ENCODE measurements at places on chromosomes 3 and 15.

GRCh38 chr3:76585794-76586392 lies 454.0 kb upstream of the ROBO2 start:
- no peak for DNase-seq

- no peak for DNase-seq
Observed at GRCh38 chr3:99929745-99930139, 112.1 kb downstream of the CMSS1 start.

- DNase-seq, result no peak
Observed at GRCh38 chr3:66544619-66545429, 44.0 kb upstream of the LRIG1 start.

DNA sequence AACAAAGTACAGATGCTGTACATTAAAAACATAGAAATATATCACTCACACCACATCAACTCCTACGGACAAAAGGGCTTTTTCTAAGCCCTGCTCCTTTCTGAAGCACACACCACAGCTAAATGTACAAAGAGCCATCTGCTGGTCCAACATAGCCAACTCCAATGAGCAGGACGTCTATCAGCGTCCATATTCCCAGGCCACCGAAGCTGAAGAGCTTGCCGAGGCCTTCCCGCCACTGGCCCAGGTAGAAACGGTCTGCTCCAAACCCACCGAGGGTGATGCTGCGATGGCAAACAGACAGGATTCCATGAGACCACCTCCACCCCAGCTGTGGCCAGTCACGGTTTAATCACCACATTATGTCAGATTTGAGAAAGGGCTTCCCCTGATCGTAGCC lies 9.8 kb downstream of the TM2D3 start:
- DNase-seq, result no peak

GRCh38 chr15:95840004-95840403 lies 490.5 kb upstream of the NR2F2 start:
- DNase-seq, result no peak

GRCh38 chr3:25567388-25567787 lies 97.3 kb downstream of the TOP2B start:
- no peak for DNase-seq

DNA sequence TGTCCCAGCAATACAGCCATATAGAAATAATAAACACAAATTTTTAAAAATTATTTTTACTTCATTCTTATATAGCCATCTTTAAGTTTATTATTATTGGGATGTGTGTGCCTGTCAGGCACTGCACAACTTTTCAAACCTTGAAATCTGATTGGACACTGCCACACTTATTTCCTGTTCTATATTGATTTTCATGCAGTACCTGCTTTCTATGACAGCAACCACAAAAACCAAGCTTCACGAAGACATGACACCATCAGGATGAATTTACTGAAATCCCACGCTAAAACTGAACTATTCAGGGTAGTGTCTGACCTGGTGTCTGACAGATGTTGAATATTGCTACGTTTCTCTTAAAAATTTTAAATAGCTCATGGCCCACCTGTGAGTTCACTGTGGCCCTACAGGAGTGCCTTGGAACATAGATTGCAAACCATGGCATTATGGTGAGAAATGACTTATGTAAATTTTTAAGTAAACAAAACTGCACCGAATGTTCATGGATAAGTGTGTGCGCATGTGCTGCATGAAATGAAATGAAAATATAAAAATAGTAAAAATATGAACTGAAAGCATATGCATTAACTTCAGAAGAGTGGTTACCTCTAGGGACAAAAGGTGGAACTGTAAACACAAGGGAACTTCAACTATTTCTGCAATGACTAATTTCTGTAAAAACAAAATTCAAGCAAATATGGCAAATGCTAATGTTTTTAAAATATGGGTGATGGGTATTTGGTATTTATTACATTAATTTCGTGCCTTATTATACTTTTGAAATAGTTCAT lies 152.3 kb downstream of the ZBTB20 start:
- no peak for DNase-seq

DNA sequence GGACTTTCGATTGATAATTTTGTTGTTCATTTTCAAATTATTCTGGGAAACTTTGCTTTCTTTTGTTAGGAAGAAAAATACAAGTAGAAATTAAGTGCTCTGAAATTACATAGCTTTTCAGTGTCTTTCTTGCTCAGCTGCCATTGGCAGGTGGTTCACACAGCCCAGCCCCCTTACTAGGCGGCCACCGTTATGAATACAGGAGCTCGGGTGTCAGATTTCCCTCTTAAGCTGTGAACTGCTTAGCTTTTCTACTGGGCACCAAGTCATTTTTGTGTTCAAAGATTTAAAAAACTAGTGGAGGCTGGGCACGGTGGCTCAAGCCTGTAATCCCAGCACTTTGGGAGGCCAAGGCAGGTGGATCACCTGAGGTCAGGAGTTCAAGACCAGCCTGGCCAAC lies 55.2 kb downstream of the HMG20A start:
- no peak for DNase-seq

DNA sequence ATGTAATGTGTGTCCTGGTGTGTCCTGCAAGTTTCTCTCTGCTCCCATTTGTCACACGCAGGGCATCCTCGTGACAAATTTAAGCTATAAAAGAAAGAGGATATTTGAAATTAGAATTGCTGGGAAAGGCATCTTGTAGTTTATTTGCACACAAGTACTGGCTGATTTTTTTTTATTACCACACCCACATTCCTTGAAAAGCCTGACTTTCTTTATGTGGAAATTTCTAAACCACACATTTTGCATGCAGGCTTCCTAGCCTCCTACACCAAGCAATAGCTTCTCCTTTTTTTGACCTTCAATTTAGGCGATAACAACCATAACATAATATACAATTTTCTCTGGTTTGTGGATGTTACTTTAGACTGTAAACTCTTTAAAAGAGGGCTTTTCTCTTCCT lies 126.1 kb downstream of the SERPINI1 start:
- DNase-seq, result no peak

DNA sequence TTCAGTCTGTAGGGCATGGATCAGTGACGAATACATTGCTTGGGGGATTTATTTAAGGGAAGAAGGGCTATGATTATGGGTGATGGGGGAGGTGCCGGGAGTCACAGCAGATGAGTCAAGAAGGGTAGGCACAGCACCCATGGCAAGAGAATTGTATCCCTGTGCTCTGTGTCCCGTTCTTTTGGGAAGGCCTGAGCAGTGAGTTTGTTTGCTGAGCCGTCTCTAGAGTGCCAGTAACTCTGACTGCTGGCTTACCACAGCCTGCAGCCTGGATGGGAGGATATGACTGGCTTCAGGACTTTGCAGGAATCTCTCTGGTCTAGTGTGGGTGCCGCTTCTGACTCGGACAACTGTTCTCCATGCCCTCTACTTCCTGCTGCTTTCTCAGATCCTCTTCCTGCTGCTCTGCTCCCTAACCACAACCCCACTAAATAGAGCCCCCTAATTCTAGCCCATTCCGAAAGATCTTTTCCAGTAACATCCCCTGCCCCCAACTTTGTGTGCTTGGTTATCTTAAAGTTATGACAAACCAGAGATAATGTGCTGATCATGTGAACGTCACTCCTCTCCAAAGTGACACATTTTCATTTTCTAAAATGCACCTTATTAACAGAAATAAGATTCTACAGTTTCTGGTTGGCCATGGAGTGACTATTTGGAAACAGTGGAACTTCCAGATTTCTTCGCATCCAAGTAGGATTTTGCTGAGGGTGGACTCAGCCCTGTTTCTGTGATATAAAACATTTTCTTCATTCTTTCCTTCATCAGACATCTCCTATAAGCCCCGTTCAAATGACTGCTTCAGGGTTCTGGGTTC lies 239.0 kb downstream of the SLCO3A1 start:
- no peak for DNase-seq

GRCh38 chr15:73727330-73727976 lies 25.7 kb downstream of the INSYN1 start:
- DNase-seq, result no peak

DNA sequence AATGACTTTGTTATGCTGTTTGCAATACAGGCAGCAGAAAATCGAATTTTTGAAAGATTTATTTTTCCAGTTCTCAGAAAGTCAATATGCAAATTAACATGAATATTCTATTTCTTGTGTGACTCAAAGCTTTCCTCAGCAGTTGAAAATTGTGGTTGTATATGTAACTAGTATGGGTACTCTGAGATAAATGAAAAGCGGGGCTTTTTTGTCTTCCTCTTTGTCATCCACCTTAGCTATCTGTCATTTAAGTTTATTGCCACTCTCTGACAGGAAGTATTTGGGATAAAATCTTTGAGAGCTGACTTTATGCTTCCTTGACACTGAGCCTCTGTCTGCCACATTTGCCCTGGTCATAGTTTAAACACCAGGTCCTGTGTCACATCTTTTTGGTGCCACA lies 91.5 kb downstream of the ATG7 start:
- no peak for DNase-seq

DNA sequence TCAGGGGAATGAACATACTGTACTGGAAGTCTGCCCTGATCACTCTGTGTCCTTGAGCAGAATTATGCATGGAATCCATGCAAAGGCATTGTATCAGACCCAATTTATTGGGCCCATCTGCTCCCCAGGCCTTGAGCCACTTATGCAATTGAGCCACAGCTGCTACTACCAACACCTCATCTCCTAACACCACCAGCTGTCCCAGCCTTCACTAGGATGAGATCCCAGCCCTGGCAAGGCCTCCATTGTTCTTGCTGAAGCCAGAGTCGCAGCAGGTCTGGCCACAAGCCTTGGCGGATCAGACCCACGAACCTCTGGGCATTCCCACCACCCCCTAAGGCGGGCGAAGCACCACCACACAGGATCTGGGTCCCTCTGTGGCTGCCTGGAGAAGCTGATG lies 9.2 kb upstream of the NME9 start:
- DNase-seq, result no peak

DNA sequence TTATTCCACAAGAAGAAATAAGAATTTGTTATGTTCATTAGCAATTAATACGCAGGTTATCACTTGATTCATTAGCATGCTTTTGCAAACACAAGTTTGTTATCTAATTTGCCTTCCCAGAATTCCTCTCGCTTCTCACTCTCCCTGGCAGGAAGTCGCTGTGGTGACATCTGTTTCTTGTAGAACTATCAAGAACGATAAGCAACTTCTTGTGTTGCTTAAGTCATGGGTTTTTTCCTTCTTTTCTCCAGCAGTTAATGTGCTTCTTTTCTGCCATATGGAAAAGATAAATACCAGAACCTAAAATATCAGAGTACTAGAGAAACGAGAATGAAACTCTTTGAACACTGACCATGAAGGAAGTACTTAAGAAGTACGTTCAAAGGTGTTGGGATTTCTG lies 99.8 kb upstream of the CHMP2B start:
- no peak for DNase-seq

DNA sequence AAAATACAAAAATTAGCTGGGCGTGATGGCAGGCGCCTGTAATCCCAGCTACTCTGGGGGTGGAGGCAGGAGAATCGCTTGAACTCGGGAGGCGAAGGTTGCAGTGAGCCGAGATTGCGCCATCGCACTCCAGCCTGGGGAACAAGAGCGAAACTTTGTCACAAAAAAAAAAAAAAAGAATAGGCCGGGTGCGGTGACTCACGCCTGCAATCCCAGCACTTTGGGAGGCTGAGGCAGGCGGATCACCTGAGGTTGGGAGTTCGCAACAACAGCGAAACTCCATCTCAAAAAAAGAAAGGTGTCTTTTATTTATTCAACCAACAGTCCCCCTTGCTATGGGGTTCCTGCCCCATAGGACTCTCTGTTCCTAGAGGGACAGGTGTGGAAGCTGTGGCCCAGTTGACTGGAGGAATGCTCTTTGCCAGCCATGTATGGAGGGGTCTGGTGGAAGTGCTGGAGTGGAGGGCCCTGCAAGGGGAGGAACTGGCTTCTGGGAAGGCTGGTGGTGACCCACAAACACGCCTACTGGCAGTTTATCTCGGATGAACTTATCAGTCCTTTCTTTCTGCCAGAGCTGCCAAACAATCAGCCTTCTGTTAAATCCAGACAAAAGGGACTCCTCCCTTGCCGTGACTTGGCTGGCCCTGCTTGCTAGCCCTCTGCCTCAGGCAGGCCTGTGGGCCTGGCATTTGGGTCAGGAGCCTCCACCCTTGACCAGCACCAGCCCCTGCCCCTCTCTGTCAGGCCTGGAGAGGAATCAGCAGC lies 4.6 kb upstream of the DAG1 start:
- no peak for DNase-seq

DNA sequence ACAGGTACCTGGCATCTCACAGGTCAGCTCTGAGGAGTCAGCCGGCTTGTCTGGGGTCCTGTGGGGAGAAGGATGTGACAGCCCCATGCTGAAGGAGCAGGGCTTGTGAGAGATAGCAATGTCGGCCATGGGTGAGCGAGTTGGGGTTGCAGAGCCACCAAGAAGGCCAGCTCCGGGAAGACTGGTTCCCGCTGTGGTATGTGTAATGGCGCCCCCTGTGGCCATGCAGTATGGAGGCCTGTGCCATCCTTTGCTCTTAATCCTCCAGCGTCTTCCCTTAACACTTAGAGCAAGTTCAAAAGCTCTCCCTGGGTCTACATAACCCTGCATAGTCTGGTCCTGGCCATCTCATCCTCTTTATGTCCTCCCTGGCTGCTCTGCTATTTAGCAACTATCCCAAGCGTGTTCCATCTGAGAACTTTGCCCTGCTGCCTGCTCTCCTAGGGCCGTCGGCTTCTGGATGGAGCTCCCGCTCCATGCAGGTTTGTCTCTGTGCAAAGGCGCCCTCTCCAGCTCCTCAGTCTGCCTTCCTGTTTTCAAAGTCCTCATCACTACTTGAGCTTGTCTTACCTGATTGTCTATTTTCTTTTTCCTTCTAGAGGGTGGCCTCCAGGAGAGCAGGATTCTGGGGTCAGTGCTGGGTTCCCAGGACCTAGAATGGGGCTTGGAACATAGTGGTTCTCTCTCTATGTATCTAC lies 40.8 kb upstream of the IQCF6 start:
- no peak for DNase-seq

DNA sequence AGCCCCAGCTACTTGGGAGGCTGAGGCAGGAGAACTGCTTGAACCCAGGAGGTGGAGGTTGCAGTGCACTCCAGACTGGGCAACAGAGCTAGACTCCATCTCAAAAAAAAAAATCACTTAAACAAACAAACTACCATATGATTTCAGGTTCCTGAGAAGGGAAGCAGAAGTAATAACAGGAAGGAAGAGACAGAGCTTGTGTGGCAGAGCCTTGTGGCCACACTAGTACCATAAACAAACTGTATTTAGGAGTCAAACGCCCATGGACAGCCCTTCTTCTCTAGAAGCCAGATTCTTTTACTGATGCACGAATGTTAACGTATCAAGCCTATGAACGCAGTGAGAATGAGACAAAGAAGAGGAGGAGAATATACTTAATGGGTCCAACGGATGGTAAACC lies 12.0 kb downstream of the MTMR10 start:
- no peak for DNase-seq

- DNase-seq, result no peak
Observed at GRCh38 chr15:85007137-85007536, 25.5 kb downstream of the PDE8A start.

- DNase-seq, result no peak
Observed at GRCh38 chr3:125061170-125061569, 5.4 kb upstream of the HEG1 start.

DNA sequence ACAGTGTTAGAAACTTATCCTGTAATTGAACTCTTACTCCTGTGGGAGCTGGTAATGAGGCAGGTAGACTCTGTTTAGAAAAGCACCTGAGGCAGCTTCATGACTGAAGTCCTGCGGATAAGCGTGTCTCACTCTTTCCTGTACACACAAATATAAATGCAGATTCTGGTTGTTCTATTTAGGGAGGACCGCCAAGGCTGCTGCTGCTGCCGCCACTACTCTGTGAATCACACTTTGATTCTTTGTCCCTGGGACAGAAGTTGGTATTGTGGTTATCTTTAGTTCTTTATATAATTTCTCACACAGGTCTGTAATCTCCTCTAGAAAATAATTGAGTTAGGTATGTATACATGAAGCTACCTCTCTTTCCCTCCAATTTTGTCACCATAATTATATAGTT lies 3.6 kb downstream of the LSAMP start:
- DNase-seq, result no peak
